Liver (tissue), 10 donors: ENCODE measurements at places on chromosomes 6 and 20. TPM values are rescaled to one million over a fixed set of nuclear protein-coding genes. Genes with fewer than 3 reads are reported as not detected.

GRCh38 chr6:100461278-100461916 is 3.3 kb downstream of the SIM1 start:
- H3K4me3 ChIP-seq = no peak overlapping the region
- no peak for DNase-seq

GRCh38 chr6:72616406-72617015 is 5.4 kb upstream of the KCNQ5 start:
- H3K36me3 ChIP-seq = no peaks in the 10 kb centered on the region
- peaks cover 2% of the 10 kb centered on the region for H3K27me3 ChIP-seq
- no peak overlapping the region for H3K27ac ChIP-seq
- DNase-seq = no peak

DNA sequence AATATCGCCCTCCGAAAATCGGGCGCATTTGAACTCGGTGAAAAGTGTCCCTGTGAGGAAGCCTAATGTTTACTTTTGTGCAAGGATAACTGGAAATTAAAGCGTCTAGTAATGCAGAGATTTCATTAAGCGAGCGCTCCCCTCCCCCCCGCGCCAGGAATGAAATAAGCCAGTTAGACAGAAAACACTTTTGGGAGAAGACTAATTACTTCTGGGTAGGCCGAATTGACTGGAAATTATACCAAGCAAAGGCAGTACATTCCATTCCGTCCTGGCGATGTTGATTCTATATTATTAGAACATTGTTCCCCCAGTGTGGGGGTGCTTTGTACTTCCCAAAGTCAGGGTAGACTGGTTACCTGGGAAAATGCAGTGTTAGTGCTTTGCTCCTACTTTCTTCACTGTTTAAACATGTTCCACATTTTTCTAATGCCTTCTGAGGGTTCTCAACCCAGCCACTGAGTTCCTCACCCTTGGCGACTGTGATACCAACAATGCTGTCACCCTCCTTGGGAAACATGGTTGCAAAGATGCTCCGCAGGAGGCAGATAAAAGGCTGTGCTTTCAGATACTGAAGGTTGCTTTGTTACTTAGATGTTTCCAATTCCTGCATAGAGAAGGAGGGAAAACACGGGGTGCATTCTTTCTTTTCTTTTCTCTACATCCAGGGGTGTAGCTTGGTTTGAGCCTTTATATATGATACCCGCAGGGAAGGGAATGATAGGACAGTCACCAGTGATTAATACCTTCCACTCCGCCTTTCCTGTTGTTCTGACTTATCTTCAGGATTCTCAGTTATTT is 2.6 kb downstream of the GJA1 start:
- H3K36me3 ChIP-seq = no peaks in the 10 kb centered on the region
- no peak overlapping the region for H3K27ac ChIP-seq
- H3K27me3 ChIP-seq = no peaks in the 10 kb centered on the region
- no peak for DNase-seq
- peak overlapping the region; percentile 36 for H3K4me3 ChIP-seq

GRCh38 chr6:35679399-35679798 is 9.3 kb downstream of the FKBP5 start:
- peaks cover 9% of the 10 kb centered on the region for H3K4me1 ChIP-seq
- H3K27me3 ChIP-seq = no peaks in the 10 kb centered on the region
- no peak overlapping the region for H3K4me3 ChIP-seq
- H3K27ac ChIP-seq = no peak overlapping the region

- H3K36me3 ChIP-seq = no peaks in the 10 kb centered on the region
- no peak for DNase-seq
- no peaks in the 10 kb centered on the region for H3K27me3 ChIP-seq
- no peak overlapping the region for H3K27ac ChIP-seq
Observed at GRCh38 chr6:47419621-47420020, 58.0 kb upstream of the CD2AP start.

GRCh38 chr6:15038013-15038791 is 207.7 kb upstream of the JARID2 start:
- H3K4me1 ChIP-seq = no peaks in the 10 kb centered on the region
- H3K36me3 ChIP-seq = no peaks in the 10 kb centered on the region
- no peak overlapping the region for H3K27ac ChIP-seq
- no peak for DNase-seq

GRCh38 chr20:6282642-6283041 is 159.8 kb upstream of the FERMT1 start:
- H3K27me3 ChIP-seq = no peaks in the 10 kb centered on the region
- no peak overlapping the region for H3K4me3 ChIP-seq
- DNase-seq = no peak

DNA sequence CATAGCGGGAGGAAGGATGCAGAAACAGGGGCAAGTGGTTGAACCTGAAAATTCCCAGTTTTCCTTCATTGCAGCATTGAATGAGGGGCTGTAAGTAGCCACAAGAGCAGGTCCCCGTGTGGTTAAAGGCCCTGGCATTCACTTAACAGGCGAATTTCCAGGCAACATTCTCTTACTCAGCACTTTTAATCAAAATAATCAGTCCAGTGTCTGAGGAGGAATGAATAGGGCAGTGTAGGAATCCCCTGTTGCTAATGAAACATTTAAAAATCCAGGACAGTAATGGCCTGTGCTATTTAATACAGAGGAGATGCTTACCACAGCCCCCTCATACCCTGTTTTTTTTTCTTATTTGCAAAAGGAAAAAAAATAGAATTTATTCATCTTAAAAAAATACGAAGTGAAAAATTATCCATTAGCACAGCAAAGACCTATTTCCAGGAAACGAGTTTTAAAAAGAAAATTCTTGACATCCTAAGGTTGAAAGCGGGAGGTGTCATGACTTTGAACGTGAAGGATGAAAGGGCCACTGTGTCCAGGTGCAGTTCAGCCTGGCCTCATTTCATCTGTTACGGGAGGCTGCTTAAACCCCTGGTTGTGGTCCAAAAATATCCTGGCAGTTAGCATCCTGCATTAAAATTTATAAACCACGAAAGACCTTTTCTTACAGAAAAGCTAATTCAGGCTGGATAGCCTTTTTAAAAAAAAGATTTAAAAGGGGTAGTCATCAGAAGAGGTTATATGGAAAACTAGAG is 20.2 kb downstream of the MYLK4 start:
- H3K27ac ChIP-seq = no peak overlapping the region
- no peaks in the 10 kb centered on the region for H3K27me3 ChIP-seq
- no peak overlapping the region for H3K4me3 ChIP-seq
- DNase-seq = no peak
- H3K4me1 ChIP-seq = no peaks in the 10 kb centered on the region

- no peak overlapping the region for H3K4me3 ChIP-seq
- H3K27ac ChIP-seq = no peak overlapping the region
- H3K36me3 ChIP-seq = no peaks in the 10 kb centered on the region
- DNase-seq = no peak
- H3K4me1 ChIP-seq = no peaks in the 10 kb centered on the region
Observed at GRCh38 chr20:59441306-59441705, 140.9 kb downstream of the EDN3 start.

GRCh38 chr20:8438748-8439147 is 306.7 kb downstream of the PLCB1 start:
- no peak overlapping the region for H3K4me3 ChIP-seq
- H3K27ac ChIP-seq = no peak overlapping the region
- no peak for DNase-seq
- H3K27me3 ChIP-seq = no peaks in the 10 kb centered on the region
- H3K4me1 ChIP-seq = no peaks in the 10 kb centered on the region
- H3K36me3 ChIP-seq = no peaks in the 10 kb centered on the region

DNA sequence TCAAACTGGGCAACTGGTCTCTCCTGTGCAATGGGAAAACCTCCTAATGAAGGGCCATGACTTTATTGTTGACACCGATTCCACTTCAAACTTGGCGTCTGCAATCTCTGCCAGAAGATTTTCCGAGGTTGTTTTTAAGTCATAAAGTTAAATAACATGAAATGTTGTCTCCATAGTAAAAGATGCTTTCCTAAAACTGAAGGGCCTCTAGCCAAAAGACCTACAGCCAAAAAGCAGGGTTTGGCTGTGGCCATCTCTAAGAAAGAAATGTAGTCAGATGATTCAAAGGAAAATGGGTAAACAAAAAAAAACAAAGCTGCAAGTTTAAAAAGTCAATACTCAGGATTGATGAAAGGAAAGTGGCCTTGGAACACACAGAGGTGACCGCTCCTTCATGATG is 14.1 kb downstream of the CD93 start:
- no peak for DNase-seq
- H3K27ac ChIP-seq = no peak overlapping the region
- no peaks in the 10 kb centered on the region for H3K4me1 ChIP-seq
- H3K4me3 ChIP-seq = no peak overlapping the region

DNA sequence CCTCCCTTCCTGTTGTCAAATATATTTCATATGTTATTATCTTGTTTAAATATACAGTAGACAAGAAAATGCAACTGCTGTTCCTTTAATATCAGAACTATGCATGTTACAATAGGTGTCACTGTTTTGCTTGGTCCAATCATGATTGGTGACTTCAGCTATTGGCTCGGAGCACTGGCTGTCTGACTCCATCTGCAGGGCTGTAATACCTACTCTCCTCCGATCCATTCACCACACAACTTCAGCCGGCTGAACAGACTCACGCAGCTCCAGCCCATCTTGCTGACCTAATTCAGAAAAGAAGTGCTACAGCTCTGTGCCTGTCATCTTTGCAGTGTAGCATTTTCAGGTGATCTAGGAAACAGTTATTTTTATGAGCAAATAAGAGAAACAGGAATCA is at the start of gene BTBD3:
BTBD3 (plus strand) TSS at position 231 of the 400 bp plus-strand sequence. CDS start 383 bp downstream, outside the sequence.
- H3K36me3 ChIP-seq = no peaks in the 10 kb centered on the region
- no peak within 1 kb of the TSS for H3K4me3 ChIP-seq
- no peak within 1 kb of the TSS for H3K27ac ChIP-seq
- H3K27me3 ChIP-seq = no peaks in the 10 kb centered on the region
- DNase-seq = no peak

- no peak for DNase-seq
- no peaks in the 10 kb centered on the region for H3K4me1 ChIP-seq
- no peaks in the 10 kb centered on the region for H3K27me3 ChIP-seq
- no peak overlapping the region for H3K4me3 ChIP-seq
- no peak overlapping the region for H3K27ac ChIP-seq
- H3K36me3 ChIP-seq = no peaks in the 10 kb centered on the region
Observed at GRCh38 chr6:68144667-68145066, 490.4 kb upstream of the ADGRB3 start.

DNA sequence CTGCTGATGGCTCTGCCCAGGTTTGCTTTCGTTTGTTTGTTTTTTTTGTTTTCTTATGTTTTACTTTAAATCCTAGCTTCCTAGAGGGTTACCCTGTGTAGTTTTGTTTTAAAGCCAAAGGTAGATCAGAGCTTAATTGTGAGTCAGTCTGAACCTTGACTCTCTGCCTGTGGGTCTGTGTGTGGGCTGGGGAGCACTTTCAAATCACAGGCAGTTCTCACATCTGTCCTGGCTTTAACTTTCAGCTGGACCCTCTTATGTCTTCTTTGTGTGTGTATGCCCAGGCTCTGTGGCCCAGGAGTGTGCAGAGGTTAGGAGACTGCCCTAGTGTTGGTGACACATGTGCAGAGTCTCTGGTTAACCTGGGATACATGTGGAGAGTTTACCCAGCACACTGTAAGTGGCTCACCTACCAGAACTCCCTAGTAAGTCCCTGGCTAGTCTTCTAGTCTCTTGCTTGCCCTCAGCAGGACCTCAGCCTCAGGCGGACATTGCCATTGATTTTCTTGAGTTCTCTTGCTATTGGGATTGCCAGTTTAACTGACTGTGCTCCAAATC is 19.0 kb downstream of the HIVEP1 start:
- peaks cover 2% of the 10 kb centered on the region for H3K36me3 ChIP-seq
- peaks cover 21% of the 10 kb centered on the region for H3K4me1 ChIP-seq
- H3K27ac ChIP-seq = peak overlapping the region; percentile 6
- no peak for DNase-seq
- no peaks in the 10 kb centered on the region for H3K27me3 ChIP-seq

DNA sequence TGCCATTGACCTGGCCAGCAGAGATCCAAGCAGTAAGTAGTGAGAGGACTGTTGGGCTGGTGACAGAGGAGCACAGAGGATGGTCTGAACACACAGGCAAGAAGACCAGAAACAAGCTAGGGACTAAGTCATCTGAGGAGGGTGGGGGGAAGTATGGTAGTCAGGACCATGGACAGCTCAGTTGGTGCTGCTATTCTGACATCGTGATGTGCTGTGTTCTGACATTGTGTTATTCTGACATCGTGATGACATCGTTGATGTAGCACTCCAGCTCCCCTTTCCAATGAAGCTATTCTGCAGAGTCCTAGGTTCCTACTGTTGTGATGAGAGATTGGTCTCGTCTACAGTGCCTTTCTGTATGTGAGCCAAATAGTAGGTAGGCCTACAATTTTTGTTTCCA is 28.7 kb downstream of the CFAP206 start:
- no peaks in the 10 kb centered on the region for H3K27me3 ChIP-seq
- H3K27ac ChIP-seq = no peak overlapping the region
- H3K36me3 ChIP-seq = no peaks in the 10 kb centered on the region
- no peak overlapping the region for H3K4me3 ChIP-seq
- H3K4me1 ChIP-seq = no peaks in the 10 kb centered on the region

DNA sequence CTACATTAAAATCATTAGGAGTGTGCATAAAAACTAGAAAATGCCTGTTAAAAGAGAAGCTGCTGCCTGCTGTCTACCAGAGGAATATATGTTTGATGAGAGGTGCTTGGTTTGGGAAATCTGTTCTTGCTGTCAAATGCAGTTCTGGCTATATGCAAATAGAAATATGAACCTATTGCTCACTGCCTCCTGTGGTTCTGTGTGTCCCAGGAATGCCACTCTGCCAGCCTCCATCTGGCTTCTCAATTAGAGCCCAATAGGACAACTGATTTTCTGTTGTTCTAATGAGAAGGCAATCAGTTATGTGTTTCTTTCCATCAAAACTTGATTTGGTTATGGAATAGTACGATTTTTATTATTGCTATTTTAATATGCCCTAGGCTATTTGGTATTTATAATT is 759.7 kb downstream of the HDGFL1 start:
- H3K36me3 ChIP-seq = no peaks in the 10 kb centered on the region
- H3K4me1 ChIP-seq = no peaks in the 10 kb centered on the region
- H3K27me3 ChIP-seq = no peaks in the 10 kb centered on the region
- no peak for DNase-seq
- H3K4me3 ChIP-seq = no peak overlapping the region

- no peak for DNase-seq
- H3K36me3 ChIP-seq = no peaks in the 10 kb centered on the region
- peaks cover 6% of the 10 kb centered on the region for H3K4me1 ChIP-seq
- H3K4me3 ChIP-seq = no peak overlapping the region
Observed at GRCh38 chr6:151546941-151547659, 53.3 kb downstream of the CCDC170 start.

- no peak overlapping the region for H3K4me3 ChIP-seq
- H3K27me3 ChIP-seq = no peaks in the 10 kb centered on the region
- no peak overlapping the region for H3K27ac ChIP-seq
Observed at GRCh38 chr6:127844529-127844928, 56.3 kb downstream of the THEMIS start.

GRCh38 chr6:1227935-1228753 is 83.8 kb upstream of the FOXQ1 start:
- no peak overlapping the region for H3K27ac ChIP-seq
- peaks cover 19% of the 10 kb centered on the region for H3K4me1 ChIP-seq
- H3K36me3 ChIP-seq = no peaks in the 10 kb centered on the region
- H3K4me3 ChIP-seq = no peak overlapping the region

TBC1D32 gene
- total RNA-seq = 2.8 TPM

DNAH8 gene
- total RNA-seq = under 0.01 TPM

PLN gene
- 0.14 TPM for total RNA-seq

PI3 gene
- total RNA-seq = not detected

FLRT3 gene
- 8.2 TPM for total RNA-seq

SLC17A2 gene
- 88.1 TPM for total RNA-seq

KIF6 gene
- 7.5 TPM for total RNA-seq

DNAJC5 gene
- 28.6 TPM for total RNA-seq

EFCAB8 gene
- 0.25 TPM for total RNA-seq

FRS3 gene
- 1.3 TPM for total RNA-seq

GGTLC1 gene
- total RNA-seq = not detected

BPIFB4 gene
- total RNA-seq = not detected
